Ammon's horn (tissue), 1 donor: ENCODE measurements at places on chromosomes 2 and 18.
A peak's percentile ranks its signal among the peaks of the same experiment; 100 is the strongest.

DNA sequence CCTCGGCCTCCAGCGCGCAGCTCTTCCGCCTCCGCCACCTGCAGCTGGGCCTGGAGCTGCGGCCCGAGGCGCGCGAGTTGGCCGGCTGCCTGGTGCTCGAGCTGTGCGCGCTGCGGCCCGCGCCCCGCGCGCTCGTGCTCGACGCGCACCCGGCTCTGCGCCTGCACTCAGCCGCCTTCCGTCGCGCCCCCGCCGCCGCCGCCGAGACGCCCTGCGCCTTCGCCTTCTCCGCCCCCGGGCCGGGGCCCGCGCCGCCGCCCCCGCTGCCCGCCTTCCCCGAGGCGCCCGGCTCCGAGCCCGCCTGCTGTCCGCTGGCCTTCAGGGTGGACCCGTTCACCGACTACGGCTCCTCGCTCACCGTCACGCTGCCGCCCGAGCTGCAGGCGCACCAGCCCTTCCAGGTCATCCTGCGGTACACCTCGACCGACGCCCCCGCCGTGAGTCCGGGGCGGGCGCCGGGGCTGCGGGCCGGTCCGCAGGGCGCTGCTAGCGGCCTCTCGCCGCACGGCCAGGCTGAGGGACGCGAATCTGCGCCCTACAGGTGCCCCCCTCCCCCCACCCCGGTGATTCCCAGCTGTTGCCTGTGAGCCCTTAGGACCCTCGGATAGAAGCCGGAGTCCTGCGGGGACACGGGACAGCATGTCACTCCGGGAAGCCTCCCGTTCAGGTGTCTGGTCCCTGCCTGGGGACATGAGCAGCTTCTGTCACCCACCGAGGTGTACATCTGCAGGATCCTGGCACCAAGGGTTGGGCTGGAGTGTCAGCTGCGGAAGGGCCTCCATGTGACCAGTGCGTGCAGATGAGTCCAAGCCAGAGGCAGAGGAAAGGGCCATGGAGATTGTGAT, 616 bp downstream of the RNPEPL1 start:
- peak; percentile 83 for DNase-seq

DNA sequence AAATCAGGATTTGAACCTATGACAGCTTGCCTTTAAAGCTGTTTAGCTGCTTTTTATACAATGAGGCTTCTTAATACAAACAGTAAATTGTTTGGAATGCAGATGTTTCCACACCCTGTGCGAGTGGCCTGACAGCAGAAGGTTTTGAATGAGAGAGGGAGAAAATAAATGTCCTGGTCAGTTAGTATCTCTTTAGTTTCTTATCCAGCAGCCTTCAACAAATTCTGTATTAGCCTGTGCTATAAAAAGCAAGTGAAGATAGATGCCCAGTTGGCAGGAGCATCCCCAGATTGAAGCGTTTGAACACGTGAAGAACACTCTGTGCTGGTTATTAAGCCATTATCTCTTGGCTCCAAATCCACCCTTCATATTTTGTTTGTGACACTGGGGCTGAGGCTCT, 70.6 kb downstream of the CERS6 start:
- DNase-seq: no peak

- peak; percentile 84 for DNase-seq
These were observed 1.2 kb downstream of the YPEL5 start for GRCh38 chr2:30147715-30148610.

GRCh38 chr2:194723446-194723845, 933.6 kb upstream of the SLC39A10 start:
- DNase-seq: peak; percentile 45

DNA sequence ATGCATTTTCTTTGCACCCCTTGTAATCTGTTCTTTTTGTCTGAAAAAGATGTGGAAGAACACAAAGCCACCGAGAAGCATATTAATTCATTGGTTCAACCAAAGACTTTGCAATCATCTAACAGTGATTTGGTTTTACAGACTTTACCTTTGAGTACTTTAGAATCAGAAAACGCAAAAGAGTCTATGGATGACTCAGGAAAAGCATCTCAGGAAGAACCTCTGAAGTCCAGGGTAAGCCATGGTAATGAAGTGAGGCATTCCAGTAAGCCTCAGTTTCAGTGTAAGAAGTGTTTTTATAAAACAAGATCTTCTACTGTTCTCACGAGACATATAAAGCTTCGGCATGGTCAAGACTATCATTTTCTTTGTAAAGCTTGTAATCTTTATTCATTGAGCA, 35.2 kb downstream of the ZNF407 start:
- no peak for DNase-seq

GRCh38 chr2:53500181-53500580, 267.4 kb upstream of the CHAC2 start:
- DNase-seq: no peak

DNA sequence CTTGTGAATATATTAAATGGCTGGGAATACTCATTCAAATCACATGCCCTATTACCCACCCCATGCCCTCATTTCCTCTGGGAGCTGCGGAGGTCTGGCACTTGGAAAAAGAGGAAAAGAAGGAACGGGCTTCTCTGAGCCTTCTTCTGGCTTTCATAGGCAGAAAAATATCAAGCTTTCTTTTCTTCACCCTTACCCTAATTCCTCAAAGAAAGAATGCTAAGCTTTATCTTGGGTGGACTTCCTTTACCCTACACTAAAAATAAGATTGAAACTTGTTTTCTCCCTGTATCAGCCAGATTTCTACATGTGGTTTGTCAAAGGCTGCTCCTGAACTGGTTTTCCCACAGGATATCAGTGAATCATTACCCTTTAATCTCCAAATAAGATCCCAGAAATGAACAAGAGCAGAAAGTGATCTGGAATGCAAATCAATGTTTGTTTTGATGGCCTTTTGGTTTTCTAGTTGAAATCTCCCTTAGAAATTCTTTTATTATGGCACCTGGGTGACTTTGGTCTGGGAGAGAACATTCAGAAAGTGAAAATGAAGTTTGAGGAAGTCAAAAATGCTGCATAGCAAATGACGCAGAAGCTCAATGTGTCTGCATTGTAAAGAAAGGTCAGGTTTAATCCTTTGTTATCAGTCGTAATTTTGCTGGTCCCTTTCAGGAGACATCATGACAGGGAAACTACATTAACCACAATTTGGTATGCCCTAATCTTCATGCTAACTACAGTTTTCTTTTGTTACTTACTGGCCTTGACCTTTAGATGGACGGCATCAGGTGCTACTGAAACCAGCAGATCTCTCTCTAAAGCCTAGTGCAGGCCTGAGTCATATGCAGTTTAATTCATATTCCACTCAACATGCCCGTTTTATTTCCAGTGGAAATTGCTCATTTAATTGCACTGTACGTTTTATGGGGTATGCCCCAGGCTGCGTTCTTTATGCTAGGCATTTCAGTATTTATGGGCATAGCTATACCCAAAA, 46.6 kb upstream of the HNRNPA3 start:
- DNase-seq: peak; percentile 35

- DNase-seq: no peak
These were observed 2.7 kb upstream of the SLC23A3 start for GRCh38 chr2:219172231-219173154.

DNA sequence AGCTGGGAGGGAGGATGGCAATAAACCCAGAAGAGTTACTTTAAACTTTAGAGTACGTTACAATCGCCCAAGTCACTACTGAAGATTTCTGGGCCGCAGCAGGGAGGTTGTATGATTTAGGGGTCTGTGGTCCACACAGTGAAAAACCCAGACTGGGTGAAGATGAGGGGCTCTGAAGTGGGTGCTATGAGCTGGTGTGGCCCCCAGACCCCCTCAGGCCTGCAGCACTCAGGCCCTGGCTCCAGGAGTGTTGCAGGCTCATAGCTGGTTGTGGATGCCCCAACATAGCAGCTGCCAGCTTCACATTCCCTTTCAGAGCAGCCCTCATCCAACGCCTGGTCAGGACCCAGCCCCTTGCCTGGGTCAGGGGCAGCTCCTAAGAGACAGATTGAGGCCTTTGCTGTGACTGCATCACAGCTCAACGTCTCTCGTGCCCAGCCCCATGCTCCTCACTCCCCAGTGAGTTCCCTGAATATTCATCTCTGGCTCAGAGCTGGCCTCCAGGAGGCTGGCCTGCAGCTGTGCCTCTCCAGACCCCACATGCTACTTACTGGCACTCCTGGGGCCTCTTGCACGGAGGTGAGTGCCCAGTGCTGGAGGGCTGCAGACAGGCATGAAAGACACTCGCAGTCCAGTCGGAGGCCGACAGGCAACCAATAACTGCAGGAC, 94.5 kb upstream of the MYCN start:
- DNase-seq: no peak

- peak; percentile 82 for DNase-seq
These were observed 89.8 kb upstream of the TGIF1 start for GRCh38 chr18:3360211-3360610.

GRCh38 chr18:55509631-55510324, 78.2 kb downstream of the TCF4 start:
- DNase-seq: no peak

DNA sequence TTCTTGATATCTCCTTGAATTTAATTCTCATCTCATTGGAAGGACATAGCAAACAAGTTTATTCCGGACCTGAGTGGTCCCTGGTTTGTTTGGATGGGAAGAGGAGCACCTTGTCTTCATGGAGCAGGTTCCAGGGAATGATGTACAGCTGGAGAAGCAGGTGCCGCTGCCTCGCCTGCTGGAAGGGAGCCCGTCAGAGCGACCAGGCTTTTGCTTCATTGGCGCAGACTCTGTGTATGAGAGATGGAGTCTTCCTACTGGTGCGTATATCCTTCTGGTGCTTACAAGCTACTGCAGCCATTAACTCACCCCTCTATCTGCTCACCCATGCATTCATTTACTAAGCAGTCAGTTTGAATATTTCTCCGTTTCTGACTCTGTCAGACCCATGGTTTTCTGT, 11.6 kb upstream of the ALLC start:
- DNase-seq: no peak

GRCh38 chr2:217634871-217635270, 367.9 kb downstream of the TNS1 start:
- no peak for DNase-seq

DNA sequence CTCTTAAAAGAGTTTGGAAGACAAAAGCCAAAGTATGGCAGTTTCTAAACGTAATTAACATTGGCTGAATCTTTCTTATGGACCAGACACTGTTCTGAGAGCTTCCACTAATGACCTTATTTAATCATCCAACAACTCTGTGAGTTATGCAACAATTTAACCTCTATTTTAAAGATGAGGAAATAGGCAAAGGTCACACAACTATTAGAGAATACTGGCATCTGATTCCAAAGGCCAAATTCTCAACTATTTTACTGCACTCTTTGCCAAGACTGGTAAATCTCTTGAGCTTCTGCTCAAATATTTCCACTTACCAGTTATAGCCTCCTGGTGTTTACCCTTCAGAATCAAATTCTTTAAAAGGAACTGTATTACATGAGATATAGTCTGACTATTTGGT, 42.1 kb upstream of the ERMN start:
- DNase-seq: no peak

DNA sequence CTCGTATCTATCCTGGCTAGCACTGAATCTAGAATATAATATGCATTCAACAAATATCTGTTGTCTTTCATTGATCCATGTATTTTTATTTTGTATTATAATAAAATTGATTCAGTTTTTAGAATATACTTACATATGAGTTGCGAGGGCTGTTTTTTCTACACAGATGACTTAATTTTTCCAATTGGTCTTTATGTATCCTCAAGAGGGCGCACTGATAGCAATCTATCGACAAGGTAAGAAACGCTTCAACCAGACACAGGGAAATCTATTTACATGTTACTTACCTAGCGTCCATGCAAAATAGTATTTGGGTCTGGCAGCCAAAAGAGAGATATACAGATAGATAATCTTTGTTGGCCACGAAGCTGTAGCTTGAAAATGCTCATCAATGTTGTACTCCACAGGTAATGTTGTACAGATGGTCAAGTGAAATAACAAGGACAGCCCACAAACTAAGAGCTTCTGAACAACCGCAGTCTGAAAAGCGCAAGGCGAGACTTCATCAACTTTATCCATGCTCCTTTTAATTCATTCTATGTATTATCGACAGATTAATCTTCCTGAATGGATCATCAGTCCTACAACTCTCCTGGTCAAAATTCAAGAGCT, 35.5 kb upstream of the KIDINS220 start:
- DNase-seq: peak; percentile 81

GRCh38 chr2:120593921-120594686, 141.6 kb upstream of the GLI2 start:
- DNase-seq: no peak

- no peak for DNase-seq
These were observed 2167.3 kb upstream of the CELF4 start for GRCh38 chr18:39732918-39733317.
